Cardiac fibroblast (primary cell): ENCODE measurements at places on chromosomes 4 and X.
A peak's percentile ranks its signal among the peaks of the same experiment; 100 is the strongest.

DNA sequence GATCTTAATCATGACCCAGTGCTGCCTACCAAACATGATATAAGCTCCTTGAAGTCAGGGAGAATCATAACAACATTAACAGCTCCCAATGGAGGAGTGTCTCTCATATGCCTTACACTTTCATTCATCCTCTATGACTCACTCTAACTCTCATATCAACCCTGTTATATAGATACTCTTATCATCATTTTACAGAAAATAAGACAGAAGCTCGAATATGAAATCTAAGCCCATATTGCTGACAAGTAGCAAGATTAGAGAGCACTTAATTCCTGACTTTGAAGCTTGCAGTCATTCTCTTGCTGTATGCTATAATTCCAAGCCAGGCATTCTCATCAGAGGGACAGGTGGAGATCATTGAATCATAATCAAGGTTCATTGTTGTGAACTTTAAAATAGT lies 476.7 kb upstream of the ATOH1 start:
- DNase-seq, result no peak

DNA sequence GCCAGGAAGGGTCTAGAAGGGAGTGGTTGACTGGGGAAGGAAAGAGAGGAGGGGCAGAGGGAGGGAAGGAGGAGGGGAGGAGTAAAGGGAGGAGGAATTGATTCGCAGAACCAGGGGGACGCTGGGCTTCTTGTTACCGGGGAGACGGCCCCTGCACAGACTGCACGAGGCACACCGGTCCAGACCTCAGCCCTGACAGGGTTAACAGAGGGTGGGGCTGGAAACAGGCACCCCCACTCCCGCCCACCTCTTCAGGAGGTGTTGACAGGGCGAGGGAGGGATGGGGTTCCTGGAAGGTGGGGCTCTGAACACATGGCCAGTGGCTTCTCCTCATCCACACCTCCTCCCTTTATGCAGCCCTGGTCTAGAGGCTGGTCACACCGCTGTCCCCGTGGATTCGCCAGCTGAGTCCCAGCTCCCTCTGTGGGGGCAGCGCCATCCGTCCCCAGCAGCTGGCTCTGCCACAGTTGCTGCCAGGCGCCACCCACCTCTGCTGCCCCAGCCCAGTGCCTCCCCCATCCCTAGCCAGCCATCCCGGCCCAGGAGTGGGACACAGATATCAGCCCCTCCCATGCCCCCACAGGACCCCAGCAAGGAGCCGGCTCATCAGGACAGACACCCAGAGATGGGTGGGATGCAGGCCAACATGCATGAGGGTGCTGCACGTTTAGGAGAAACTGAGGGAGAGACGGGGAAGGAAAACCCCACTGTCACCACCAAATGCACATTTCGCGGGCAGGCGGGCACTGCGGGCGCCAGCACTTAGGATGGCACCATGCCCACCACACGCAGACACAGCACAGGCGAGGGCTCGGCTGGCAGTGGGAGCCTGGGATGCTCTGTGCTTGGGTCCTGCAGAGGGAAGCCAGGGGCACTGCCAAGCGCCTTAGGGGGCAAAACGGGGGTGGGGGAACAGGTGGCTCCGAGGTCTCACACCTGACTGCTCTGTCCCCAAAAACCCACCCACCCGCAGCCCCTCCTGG lies 87.6 kb downstream of the ABLIM2 start:
- DNase-seq, result no peak

DNA sequence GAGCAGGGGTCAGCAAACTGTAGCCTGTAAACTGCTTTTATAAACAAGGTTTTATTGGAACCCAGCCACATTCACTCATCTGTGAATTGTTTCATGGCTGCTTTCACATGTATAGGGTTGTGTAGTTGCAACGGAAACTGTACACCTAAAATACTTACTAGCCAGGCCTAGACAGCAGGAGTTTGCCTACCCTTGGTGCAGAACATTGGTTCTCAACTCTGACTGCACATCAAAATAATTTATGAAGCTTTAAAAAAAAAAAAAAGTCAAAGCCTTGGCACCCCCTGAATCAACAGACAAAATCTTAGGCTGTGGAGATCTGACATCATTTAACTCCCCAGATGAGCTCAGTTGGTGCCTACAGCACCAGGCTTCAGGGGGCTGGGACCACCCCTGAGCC lies 27.8 kb downstream of the ADGRA3 start:
- DNase-seq, result no peak

- peak; percentile 73 for DNase-seq
Observed at GRCh38 chr4:182929296-182929695, 12.1 kb upstream of the DCTD start.

- no peak for DNase-seq
Observed at GRCh38 chr4:128980816-128981326, 112.5 kb downstream of the SCLT1 start.
